ENCODE measurements at places on chromosomes 4 and X.

DNA sequence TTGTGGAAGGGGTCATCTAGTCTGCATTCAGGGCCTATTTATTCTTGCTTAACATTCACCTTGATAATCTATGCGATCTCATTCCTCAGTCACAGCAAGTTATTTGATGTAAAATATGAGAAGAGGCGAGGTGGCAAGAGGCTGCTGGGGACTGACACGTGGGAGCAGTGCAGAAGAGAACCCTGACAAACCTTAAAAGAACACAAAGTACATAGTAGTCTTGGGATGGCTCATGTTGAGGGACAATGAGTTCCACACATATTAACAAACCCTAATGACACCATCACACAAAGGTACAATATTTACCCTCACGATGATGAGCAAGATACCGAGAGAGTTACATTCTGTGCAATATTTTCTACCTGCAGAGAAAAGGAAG is 57.5 kb downstream of the MAML3 start:
- no peak for DNase-seq

GRCh38 chrX:10085223-10085622 is 71.6 kb upstream of the CLCN4 start:
- no peak for DNase-seq

DNA sequence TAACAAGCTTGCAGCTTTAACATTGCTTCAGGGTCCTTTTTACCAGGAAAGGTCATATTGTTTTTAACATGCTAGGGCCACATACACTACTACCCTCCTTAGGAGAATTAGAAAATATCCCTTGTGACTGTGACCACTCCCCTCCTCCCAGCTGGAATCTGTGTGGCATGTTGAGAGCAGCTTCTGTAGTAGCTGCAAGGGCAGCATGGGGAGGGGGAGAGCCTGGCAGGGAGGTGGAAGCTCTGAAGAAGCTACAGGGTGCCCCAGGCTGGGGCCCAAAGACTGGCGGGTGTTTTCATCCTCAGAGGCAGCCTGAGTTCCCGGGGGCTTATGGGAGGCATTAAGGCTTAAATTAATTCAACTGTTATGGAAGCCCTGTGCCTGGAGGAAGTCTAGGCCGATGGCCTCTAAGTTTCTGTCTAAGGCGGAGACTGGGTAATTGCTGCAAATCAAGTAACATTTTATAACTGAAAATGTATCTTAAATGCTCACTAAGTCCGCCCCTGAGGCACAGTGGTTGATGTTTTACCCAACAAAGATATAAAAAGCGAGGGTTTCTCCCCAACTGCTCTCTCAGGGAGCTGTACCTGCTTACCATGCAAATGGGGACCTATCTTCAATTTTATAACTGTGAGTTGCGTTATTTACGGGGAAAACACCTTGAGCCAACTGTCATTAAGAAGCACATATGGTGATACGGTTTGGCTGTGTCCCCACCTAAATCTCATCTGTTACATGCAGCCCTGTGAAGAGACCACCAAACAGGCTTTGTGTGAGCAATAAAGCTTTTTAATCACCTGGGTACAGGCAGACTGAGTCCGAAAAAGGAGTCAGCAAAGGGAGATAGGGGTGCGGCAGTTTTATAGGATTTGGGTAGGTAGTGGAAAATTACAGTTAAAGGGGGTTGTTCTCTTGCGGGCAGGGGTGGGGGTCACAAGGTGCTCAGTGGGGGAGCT is 37.4 kb upstream of the STS start:
- no peak for DNase-seq

- no peak for DNase-seq
Measured at GRCh38 chr4:129581305-129581704, 485.4 kb downstream of the C4orf33 start.

GRCh38 chrX:46927718-46928117 is 15.5 kb downstream of the JADE3 start:
- no peak for DNase-seq

GRCh38 chr4:108010167-108010566 is 20.5 kb downstream of the HADH start:
- no peak for DNase-seq

GRCh38 chrX:5683996-5684395 is 544.7 kb downstream of the NLGN4X start:
- DNase-seq: no peak

DNA sequence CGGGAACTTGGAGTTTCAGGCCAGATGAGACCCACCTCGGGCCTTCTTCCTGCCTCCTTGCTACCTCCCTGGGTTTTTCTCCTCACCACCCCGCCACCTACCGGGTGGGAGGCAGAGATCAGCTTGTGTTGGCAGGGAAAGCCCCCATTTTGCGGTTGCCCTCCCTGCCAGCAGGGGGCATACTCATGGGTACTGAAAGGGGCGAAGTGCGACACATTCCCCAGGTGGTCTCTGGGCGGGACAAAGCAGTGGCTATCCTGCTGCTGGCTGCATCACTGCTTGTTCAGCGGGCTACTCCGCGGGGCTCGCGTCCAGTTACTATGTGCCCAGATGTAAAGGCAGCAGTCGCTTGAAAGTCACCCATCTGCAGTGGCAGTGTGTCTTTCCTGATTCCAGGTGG is 330.3 kb downstream of the PDHA2 start:
- peak; percentile 38 for DNase-seq

- no peak for DNase-seq
Measured at GRCh38 chr4:73479323-73479722, 2.2 kb upstream of the AFM start.

DNA sequence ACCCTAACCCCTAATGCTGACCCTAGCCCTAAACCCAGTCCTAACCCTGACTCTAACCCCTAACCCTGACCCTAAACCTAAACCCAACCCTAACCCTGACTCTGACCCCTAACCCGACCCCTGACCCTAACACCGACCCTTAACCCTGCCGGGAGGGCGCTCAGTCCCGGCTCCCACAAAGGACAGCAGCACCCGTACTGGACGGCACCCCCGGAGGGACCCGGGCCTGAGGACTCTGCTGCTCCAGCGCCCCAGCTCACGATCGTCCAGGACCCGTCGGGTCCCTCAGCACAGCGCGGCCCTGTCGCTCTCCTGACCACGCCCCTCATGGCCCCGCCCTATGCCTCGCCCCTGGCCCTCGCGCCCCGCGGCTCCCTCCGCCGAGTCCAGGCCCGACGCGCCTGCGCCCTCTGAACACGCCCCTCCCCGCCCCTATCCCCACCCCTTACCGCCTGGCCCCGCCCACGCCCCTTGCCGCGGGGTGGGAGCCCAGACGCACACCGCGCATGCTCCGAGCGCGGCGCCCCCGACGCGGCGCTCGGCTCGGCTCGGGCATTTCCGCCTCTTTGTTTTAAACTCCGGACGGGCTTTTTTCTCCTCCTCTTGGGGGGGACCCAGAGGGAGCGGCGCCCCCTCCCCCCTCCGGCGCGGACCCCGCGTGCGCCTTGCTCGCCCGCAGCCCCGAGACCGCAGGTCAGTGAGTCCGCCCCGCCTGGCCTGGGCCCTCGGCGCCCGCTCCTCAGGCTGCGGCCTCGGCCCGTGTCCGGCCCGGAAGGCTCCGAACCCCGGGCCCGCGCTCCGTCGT is at the start of gene PCGF3:
PCGF3 (plus strand) TSS at position 555 of the 805 bp plus-strand sequence. CDS start 27,849 bp downstream, outside the sequence.
- DNase-seq: peak; percentile 99

- peak; percentile 88 for DNase-seq
Measured at GRCh38 chr4:2792711-2793585, at the start of gene SH3BP2. TSS of gene SH3BP2 (plus strand) at chr4:2793085. CDS start at chr4:2820618, 27,533 bp downstream.

GRCh38 chrX:133979641-133980230 is 5.7 kb downstream of the GPC3 start:
- no peak for DNase-seq

All from WTC11 (cell line).